Esophagus muscularis mucosa (tissue), 4 donors: ENCODE measurements at places on chromosomes 2 and 18.
A peak's percentile ranks its signal among the peaks of the same experiment; 100 is the strongest.

DNA sequence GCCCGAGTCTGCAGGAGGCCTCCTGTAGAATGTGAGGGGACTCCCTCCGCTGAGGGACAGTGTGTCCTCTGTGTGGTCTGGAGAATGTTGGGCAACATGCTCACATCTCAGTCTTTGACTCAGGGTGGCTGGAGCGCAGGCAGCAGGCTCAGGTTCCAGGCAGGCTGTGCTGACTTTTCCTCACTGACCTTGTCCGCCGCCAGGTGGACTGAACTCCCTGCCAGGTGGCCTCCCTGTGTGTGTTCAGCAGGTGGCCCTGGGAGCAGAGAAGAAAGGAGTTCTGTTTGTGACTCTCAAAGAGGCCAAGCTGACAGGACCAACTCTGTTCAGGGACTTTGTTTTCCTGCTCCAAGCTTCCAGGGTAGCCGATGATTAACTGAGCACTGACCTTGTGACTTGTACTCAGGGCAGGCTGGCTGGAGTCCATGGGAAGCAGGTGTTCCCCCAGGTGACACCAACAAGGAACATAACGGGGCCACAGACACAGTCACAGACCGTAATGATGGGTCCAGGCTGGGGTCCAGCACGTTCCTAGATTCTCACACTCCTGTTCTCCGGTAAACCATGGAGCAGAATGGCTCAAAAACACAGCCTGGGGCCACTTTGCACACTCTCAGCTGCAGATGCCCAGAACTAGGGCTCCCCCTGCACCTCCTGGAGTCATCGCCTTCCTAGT lies 439.8 kb downstream of the RNF144A start:
- peak; percentile 79 for DNase-seq

GRCh38 chr2:3243804-3244203 lies 133.8 kb downstream of the EIPR1 start:
- DNase-seq = no peak

DNA sequence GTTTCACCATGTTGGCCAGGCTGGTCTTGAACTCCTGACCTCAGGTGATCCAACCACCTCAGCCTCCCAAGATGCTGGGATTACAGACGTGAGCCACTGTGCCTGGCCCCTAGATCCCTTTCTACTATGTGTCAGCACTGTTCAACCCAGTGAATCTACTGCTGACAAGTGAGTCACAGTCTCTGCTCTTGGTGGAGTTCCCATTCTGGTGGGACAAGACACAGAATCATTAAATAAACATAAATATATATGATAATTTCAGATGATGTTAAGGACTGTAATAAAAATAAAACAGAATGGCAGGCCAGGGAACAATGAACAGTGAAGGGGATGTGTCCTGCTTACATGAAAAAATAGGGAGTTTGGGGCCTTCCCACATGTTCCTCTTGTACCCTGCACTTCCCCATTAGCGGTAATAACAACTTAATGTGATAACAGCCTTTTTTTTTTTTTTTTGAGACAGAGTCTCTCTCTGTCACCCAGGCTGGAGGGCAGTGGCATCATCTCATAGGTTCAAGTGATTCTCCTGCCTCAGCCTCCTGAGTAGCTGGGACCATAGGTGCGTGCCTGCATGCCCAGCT lies 112.2 kb downstream of the CPO start:
- no peak for DNase-seq

- DNase-seq = no peak
Measured at GRCh38 chr2:170680172-170680941, 34.8 kb upstream of the SP5 start.

DNA sequence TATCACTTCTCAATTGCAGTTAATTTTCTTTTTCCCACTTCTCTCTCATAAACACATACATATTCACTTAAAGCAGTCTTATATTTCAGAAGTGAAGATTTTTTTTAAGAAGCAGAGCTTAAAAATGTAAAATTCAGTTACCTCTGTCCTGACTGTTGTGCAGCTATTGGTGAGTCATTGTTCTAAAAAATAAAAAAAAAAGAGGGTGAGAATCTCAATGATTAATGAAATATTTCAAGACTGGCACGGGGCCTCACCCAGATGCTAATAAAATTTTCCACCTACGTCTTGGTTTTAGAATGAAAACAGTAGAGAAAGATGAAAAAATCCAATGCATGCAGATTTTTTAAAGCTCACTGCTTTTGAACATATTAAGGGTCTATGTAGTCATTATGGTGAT lies 67.7 kb downstream of the RDH14 start:
- DNase-seq = no peak
